IPS DF 6.9 (cell line): ENCODE measurements at places on chromosomes 16 and 17.

GRCh38 chr17:81685108-81685507 is 1.3 kb downstream of the HGS start:
- DNase-seq: no peak

DNA sequence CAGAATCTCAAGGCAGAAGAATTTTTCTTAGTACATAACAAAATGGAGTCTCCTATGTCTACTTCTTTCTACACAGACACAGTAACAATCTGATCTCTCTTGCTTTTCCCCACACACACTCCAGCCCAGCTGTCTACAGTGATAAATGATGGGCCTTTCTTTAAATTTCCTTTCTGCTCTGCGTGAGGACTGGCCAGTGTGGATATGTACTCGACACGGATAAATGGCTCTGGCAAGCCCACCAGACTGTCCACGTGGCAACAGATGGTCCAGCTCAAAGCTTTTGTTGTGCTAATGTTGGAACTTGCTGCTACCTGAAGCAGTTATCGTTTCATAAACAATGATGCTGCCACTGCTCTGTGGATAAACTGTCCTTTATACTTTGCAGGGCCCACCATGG is 410.7 kb downstream of the TMEM114 start:
- DNase-seq: no peak

DNA sequence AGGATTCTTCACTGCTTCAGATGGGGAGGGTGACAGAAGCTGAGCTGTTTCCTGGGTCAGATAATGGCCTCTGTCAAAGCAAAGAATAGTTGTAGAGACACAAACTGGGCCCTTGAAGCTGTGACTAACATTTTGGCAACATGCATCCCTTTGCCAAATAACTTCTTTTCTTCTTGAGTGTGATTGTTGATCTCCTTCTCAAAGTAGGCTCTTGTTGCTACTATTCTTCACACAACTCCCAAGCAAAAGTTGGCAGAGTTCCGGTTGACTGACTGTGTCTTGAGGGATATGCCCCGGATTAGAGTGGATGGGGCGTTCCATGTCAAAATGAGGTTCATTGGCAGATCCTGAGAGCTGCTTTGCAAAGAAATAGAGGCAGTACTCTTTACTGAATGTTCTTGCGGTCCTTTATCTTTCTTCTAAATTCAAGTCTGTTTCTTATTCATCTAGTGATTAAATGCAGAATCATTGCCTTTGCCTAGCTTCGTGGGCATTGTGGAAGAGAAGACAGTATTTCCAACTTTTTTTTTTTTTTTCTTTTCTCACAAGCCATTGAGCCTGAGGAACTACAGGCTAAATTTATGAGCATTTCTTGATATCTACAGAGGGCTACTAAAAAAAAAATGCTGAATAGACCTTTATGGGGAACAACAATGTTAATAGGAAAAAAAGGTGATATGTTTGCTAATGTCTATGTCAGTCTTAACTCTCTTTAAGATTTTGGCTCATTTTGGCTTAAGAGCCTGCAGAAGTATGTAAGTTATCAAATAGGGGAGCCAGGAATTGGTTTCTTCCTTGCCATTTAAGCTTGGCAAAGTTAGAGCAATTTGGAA is 5.8 kb downstream of the WIPF2 start:
- DNase-seq: no peak

DNA sequence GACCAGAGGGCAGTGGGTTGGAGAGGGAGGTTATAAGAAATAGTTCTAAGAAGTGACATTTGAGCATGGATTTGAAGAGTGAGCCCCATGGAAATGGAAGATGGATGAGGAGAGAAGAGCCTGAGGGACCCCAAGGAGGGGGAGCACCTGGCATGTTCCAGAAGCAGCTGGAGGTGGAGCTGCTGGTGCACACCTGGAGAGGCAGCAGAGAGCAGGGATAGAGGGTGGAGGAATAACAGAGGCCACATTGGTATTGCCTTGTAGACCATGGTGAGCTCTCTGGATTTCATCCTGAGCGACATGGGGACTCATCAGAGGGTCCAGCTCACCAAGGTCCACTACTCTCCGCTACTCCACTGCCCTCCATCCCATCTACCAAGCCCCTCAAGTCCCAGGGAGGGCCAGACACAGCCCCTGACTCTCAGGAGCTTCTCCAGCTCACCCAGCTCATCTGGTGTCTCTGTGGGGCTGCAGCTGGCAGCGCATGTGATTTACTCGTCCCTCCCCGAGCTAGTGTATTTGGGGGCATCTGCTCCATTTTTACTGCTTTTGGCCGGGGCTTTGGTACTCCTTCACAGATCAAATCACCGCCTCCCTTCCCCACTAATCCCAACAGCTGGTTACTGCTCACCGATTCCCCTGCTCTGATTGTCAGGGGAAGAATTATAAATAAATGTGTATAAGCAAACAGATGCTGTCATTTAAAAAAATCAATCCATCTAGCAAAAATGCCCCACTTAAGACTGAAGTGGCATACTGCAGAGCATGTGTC is 22.1 kb upstream of the KDM8 start:
- no peak for DNase-seq

- DNase-seq: no peak
Measured at GRCh38 chr16:56667581-56668571, at the start of gene MT1G. Gene MT1G, minus strand, starts transcription at chr16:56668065. Its CDS starts 72 bp downstream, at chr16:56667993.

DNA sequence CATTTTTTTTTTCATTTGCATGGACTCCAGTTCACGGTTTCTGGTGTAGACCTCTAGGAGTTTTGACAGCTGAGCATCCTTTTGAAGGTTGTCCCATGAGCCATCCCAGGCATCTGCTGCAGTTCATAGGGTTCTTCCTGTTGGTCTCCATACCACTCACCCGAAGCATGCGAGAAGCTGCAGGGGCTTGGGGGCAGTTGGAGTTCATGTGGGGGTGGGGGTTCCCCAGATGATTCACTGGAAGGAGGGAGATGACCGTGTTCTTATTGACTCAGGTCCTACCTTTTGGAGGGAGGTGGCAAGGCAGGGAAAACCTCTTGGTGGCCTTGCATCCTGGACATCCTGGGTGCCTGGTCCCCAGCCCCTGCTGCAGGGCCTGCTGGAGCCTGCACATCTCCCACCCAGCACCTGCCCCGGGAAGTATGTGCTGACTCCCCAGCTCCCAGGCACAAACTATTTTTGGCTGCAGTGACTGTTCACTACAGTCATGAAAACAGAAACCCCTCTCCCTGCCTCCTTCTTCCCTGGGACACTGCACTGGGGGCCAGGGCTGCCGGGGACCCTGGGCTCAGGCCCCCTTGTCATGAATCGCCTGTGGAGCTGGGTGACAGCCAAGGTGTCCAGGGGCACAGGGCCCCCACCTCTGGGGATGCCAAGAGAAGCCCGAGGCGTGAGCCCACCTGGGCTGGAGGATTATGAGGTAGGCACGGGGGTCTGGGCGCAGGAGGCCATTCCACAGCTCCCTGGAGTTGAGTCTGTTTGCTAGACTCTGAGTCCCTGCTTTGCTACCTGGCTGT is 64.9 kb upstream of the LGALS9 start:
- DNase-seq: no peak

GRCh38 chr17:13989138-13989537 is 80.2 kb upstream of the COX10 start:
- DNase-seq: no peak

DNA sequence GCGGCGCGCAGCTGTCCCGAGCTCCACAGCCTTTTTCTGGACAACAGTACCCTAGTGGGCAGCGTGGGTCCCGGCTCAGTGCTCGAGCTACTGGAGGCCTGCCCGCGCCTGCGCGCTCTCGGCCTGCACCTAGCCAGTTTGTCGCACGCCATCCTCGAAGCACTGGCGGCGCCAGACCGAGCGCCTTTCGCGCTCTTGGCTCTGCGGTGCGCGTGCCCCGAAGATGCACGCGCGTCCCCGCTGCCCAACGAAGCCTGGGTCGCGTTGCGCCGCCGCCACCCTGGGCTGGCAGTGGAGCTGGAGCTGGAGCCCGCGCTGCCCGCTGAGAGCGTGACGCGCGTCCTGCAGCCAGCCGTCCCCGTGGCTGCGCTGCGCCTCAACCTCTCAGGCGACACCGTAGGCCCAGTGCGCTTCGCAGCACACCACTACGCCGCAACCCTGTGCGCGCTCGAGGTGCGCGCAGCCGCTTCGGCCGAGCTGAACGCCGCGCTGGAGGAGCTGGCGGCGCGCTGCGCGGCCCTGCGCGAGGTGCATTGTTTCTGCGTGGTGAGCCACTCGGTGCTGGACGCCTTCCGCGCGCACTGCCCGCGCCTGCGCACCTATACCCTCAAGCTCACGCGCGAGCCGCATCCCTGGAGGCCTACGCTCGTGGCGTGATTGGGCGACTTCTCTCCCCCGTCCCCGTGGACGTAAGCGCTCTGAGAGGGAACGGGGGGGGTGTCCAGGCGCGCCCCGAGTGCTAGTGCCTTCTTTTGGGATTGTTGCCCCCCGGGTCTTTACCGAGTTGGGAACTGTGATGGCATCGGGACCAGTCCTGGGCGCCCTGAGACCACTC is 1.2 kb upstream of the HSF4 start:
- DNase-seq: no peak

- peak; percentile 67 for DNase-seq
Measured at GRCh38 chr17:15966183-15966878, 21.4 kb downstream of the ADORA2B start.

- no peak for DNase-seq
Measured at GRCh38 chr17:20291853-20292252, 175.5 kb downstream of the LGALS9B start.
